Esophagus mucosa (tissue), 1 donor: ENCODE measurements at places on chromosomes 2 and 18. TPM values are rescaled to one million over a fixed set of nuclear protein-coding genes. Genes with fewer than 3 reads are reported as not detected.

CRACDL gene
- 6.6 TPM for total RNA-seq

C1QL2 gene
- total RNA-seq, result not detected

OSBPL6 gene
- 6.5 TPM for total RNA-seq

GPAT2 gene
- 0.44 TPM for total RNA-seq

LHCGR gene
- total RNA-seq, result not detected

SPP2 gene
- not detected for total RNA-seq

IL1F10 gene
- total RNA-seq, result not detected

GBX2 gene
- total RNA-seq, result not detected

SPC25 gene
- total RNA-seq, result 6.0 TPM
